ENCODE measurements at places on chromosomes 6 and 20.

DNA sequence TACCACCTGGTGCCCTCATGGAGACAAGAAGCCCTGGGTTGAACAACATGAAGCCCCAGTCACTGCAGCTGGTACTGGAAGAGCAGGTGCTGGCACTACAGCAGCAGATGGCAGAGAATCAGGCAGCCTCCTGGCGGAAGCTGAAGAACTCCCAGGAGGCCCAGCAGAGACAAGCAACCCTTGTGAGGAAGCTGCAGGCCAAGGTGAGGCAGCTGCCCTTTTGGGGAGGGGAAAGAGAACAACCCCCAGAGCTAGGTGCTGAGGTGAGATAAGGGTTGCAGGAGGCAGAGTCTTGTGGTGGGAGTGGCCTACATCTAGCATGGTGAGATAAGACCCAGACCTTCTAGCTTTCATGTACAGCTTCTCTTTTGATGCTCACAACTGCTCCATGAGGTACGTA is 7.0 kb downstream of the CEP250 start:
- no peak for DNase-seq

- DNase-seq: no peak
These were observed 71.5 kb downstream of the SLC23A2 start for GRCh38 chr20:4929686-4930397.

- DNase-seq: no peak
These were observed 391.4 kb downstream of the COL12A1 start for GRCh38 chr6:74814440-74814839.

DNA sequence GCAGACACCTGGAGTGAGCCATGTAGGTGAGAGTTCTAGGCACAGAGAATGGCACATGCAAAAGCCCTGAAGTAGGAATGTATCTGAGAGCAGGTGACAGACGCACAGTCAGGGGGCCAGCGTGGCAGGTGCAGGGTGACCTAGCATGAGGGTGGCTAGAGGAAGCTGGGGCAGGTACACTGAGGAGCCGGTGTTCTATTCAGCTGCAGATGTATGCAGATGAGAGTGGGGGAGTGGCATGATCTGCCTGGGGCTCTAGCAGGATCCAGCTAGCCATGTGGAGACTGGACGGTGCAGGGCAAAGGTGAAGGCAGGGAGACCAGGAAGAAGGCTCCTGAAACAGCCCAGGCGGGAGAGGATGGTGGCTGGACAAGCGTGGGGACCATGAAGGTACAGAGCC is 10.7 kb downstream of the PEDS1 start:
- no peak for DNase-seq
